ENCODE measurements at places on chromosomes 1 and 21.

DNA sequence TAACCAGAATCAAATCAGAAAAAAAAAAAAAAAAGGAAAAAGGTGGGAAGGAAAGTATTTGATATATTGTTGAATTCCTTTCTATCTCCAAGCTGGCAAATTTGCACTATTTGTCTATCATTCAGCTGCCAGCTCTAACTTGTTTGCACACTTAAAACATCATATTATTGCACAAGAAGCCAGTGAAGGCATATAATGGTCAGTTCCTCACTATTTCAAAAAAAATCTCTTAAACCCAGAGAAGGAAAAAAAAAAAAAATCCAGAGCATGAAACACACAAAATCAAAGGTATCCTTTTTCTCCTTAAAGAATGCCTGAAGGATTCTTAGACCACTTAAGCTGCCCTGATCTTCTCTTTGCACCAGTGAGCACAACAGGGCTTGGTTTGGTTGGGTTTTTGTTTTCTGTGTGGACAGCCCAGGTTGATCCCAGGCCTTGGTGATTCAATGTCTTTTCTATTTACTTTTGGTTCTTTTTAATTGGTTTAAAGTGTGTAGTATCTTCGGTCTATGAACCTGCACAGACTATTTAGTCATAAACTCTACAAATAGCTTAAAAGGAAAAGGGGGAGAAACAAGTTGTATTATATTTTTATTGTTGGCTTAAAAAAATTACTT is 40.2 kb downstream of the DUSP10 start:
- DNase-seq: no peak

- DNase-seq: no peak
Observed at GRCh38 chr1:77623066-77623465, 59.4 kb downstream of the ZZZ3 start.

- DNase-seq: no peak
Observed at GRCh38 chr1:96992871-96993270, 271.3 kb downstream of the PTBP2 start.

DNA sequence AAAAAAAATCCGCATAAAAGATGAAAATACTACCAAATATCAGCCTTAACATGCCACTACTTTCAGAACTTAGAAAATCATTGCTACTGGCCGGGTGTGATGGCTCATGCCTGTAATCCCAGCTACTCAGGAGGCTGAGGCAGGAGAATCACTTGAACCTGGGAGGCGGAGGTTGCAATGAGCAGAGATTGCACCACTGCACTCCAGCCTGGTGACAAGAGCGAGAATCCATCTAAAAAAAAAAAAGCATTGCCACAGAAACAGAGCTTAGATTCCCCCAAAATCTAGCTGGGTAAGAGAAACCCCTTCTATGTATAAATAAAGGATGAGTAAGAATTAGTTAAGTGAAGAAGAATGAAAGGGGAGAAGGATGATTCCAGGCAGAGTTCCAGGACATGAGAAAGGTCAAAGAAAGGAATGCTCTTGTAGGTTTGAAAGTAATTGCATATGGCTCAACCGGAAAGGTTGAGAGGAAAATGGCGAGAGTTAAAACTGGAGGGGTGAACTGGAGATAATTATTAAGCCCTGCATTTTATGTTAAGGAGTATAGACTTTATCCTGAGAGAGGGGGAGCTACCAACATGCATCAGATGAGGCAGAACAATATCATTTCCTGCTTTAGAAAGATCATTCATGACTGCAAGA is 19.7 kb upstream of the NRDC start:
- DNase-seq: no peak

DNA sequence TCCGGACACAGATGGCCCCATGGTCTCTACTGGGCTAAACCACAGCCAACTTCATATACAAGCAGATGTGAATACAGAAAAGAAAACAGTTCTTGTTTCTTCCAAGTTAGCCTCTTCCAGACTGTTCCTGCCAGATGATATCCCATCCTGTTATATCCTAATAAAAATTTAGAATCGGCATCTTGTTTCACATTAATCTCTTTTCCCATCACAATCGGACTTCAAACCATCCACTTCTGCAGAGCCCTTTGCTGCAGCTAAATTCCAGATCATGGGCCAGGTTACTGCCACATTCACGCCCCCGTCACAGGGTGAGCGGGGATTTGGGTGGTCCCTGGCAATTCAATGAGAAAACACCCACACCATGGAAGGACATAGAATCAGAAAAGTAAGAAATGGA is 57.2 kb downstream of the NPHP4 start:
- DNase-seq: no peak

GRCh38 chr1:185600641-185601040 is 133.6 kb upstream of the HMCN1 start:
- DNase-seq: no peak

DNA sequence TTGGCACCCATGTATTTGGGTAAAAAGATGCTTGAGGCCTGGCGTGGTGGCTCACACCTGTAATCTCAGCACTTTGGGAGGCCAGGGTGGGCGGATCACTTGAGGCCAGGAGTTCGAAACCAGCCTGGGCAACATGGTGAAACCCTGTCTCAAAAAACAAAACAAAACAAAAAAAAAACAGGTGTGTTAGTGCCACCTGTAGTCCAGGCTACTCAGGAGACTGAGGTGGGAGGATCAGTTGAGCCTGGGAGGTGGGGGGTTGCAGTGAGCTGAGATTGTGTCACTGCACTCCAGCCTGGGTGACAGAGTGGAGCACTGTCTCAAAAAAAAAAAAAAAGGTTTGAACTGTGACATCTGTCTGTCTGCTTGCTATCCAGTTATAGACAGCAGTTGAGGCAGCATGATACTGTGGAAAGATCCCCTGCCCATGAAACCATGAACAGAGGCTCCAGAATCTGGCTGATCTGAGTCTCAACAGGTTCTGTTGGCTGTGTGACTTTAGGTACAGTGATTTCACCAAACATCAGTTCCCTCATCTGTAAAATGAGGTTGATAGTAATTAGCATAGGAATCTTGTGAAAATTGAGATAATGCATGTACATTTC is 5.7 kb downstream of the DYRK1A start:
- DNase-seq: no peak

DNA sequence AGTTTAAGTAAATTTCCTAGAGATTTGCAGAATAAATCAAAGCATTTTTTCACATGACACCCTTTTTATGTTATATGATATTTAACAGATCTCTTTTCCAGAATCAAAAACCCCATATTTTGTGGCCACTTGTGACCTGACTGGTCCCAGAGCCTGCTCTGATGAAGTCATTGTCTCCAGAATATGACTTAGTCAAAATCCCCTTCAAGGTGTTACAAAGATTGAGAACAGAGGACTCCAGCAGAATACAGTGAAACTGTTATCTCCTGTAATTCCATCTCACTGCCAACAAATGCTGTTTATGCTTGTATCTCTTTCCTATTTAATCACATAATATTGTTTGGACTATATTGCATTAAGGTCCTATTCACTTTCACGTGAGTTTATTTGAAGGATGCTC is 25.6 kb downstream of the RGS1 start:
- no peak for DNase-seq

- no peak for DNase-seq
Observed at GRCh38 chr21:45867041-45867666, 114.4 kb upstream of the COL6A1 start.

DNA sequence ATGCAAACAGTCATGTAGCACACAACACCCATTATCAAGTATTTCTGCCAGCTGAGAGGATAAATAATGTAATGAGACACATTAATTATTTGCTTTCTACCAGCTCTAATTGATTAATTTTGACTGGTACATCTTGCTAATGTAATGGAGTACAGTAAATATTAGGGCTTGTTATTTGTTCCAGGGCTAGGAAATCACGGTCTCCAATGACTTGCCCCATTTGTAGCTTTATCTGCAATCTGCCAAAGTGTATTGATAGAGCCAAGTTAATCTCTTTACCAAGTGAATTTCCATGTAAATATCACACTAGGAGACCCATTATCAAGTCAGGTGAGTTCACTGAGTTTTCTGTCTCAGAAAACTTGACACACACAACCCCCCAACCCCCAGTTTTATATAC is 55.1 kb downstream of the RGS13 start:
- no peak for DNase-seq

- no peak for DNase-seq
Observed at GRCh38 chr1:53138991-53139884, 3.2 kb downstream of the SLC1A7 start.

DNA sequence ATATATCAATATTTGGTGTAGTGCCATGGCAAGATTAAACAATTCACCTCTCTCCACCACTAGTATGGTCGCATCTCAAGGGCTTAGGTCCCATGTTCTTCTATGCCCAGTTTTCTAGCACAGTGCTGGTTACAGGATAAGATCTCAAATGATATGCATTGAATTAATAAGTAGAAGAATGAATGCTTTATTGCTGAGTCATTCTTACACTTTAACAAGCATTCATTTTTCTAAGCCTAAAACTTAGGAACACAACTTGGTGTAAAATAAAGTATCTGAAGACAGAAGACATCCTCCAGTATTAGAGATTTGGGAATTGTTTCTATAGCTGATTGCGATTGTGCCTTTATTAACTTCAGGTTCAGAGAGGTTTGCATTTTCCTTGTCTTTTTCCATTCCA is 85.8 kb downstream of the TBX15 start:
- no peak for DNase-seq

- no peak for DNase-seq
Observed at GRCh38 chr21:21137986-21138385, 139.8 kb downstream of the NCAM2 start.
